ENCODE measurements at places on chromosomes 5 and 9.

- peaks cover 6% of the 10 kb centered on the region for H3K27me3 ChIP-seq
- peaks cover 2% of the 10 kb centered on the region for H3K4me1 ChIP-seq
- H3K27ac ChIP-seq, result no peak overlapping the region
- H3K36me3 ChIP-seq, result no peaks in the 10 kb centered on the region
- no peak for DNase-seq
Measured at GRCh38 chr5:34519489-34520220, 136.5 kb upstream of the RAI14 start.

- no peak overlapping the region for H3K4me3 ChIP-seq
- no peak for DNase-seq
- H3K27me3 ChIP-seq, result peaks cover 53% of the 10 kb centered on the region
- peaks cover 5% of the 10 kb centered on the region for H3K4me1 ChIP-seq
- no peaks in the 10 kb centered on the region for H3K36me3 ChIP-seq
- no peak overlapping the region for H3K27ac ChIP-seq
Measured at GRCh38 chr9:100474924-100475276, 2.0 kb downstream of the TMEFF1 start.

DNA sequence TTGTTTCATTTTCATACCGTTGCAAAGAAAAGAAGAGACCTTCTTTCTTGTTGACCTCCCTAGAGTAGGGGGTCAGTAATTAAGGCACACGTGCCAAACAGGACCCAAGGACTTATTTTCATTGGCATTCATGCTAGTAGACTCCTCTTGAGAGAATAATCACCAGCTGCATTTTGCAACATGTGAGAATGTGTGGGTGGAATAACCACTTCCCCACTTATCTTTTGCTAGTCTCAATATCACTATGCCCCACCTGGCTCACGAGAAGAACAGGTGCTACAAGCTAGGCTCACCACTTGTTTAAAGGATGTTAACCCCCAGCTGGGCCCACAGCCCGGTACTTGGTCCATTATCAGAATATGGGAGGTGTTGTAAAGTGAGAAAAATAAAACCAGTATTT lies 460.7 kb upstream of the MEF2C start:
- peaks cover 10% of the 10 kb centered on the region for H3K4me1 ChIP-seq
- H3K36me3 ChIP-seq, result no peaks in the 10 kb centered on the region
- H3K27me3 ChIP-seq, result no peaks in the 10 kb centered on the region

GRCh38 chr5:136819526-136820302 lies 454.4 kb upstream of the TRPC7 start:
- H3K4me1 ChIP-seq, result no peaks in the 10 kb centered on the region
- DNase-seq, result no peak
- no peak overlapping the region for H3K4me3 ChIP-seq
- no peak overlapping the region for H3K27ac ChIP-seq

- H3K4me3 ChIP-seq, result no peak overlapping the region
- no peak for DNase-seq
- no peaks in the 10 kb centered on the region for H3K4me1 ChIP-seq
- H3K36me3 ChIP-seq, result no peaks in the 10 kb centered on the region
- H3K27me3 ChIP-seq, result no peaks in the 10 kb centered on the region
Measured at GRCh38 chr5:180377556-180378197, 24.5 kb upstream of the GFPT2 start.

GRCh38 chr5:122751293-122751782 lies 23.5 kb upstream of the SNX2 start:
- peaks cover 8% of the 10 kb centered on the region for H3K27me3 ChIP-seq
- H3K36me3 ChIP-seq, result no peaks in the 10 kb centered on the region
- no peak for DNase-seq

DNA sequence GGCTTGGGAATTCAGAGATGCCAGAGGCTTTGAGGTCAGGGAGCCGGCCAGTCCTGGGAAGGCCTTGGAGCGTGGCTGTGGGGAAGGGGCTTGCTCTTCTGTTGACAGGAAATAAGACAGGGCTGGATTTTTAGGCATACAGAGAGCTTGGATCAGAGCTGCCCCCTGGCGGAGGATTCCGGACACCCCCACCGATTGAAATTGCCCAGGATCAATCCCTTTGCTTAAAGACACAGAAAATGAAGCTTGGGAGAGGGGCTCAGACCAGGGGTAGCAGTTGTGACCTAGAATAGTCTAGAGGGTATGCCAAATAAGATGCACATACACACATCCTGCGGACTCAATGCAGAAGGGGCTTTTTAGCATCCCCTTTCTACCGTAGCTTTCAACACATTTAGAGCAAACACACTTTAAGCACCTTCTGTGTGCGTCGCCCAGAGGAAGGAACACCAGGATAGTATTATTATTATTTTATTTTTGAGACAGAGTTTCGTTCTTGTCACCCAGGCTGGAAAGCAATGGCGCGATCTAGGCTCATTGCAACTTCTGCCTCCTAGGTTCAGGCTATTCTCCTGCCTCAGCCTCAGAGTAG lies 1.7 kb upstream of the NTMT1 start:
- peak; percentile 65 for DNase-seq
- peak overlapping the region; percentile 62 for H3K4me3 ChIP-seq
- peaks cover 16% of the 10 kb centered on the region for H3K27me3 ChIP-seq
- H3K4me1 ChIP-seq, result peaks cover 29% of the 10 kb centered on the region
- peaks cover 12% of the 10 kb centered on the region for H3K36me3 ChIP-seq

DNA sequence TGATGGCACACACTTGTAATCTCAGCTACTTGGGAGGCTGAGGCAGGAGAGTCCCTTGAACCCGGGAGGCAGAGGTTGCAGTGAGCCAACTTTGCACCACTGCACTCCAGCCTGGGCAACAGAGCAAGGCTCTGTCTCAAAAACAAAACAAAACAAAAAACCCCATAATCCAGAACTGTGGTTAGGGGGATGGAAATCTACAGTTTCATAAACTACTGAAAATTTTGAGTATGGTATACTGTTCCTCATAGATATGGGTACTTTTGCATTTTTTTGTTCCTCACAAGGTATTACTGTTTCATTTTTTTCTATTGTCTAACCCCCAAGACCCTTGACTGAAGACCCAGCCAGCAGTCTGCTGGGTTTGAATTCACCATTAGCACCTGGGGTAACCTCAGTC lies 52.2 kb upstream of the MAP3K1 start:
- H3K4me3 ChIP-seq, result no peak overlapping the region
- no peaks in the 10 kb centered on the region for H3K36me3 ChIP-seq
- H3K27me3 ChIP-seq, result peaks cover 12% of the 10 kb centered on the region
- H3K27ac ChIP-seq, result no peak overlapping the region

- no peak overlapping the region for H3K4me3 ChIP-seq
- H3K27me3 ChIP-seq, result no peaks in the 10 kb centered on the region
- no peak for DNase-seq
- no peaks in the 10 kb centered on the region for H3K36me3 ChIP-seq
Measured at GRCh38 chr9:134220311-134220710, 55.9 kb upstream of the RNU6ATAC start.

GRCh38 chr5:147474140-147474539 lies 35.7 kb downstream of the DPYSL3 start:
- no peak overlapping the region for H3K4me3 ChIP-seq
- no peaks in the 10 kb centered on the region for H3K4me1 ChIP-seq
- no peak for DNase-seq
- H3K36me3 ChIP-seq, result no peaks in the 10 kb centered on the region
- H3K27me3 ChIP-seq, result peaks cover 7% of the 10 kb centered on the region

- no peak for DNase-seq
- H3K36me3 ChIP-seq, result no peaks in the 10 kb centered on the region
- H3K27ac ChIP-seq, result no peak overlapping the region
- no peak overlapping the region for H3K4me3 ChIP-seq
- no peaks in the 10 kb centered on the region for H3K27me3 ChIP-seq
- H3K4me1 ChIP-seq, result no peaks in the 10 kb centered on the region
Measured at GRCh38 chr5:35285435-35285834, 55.1 kb upstream of the PRLR start.

Measured in T-helper 2 cell treated with Interferon-gamma antibody and Interleukin-4, amounts not matched to agents 5 μg/mL and 100 μg/mL, for 36 hours (primary cell).